ENCODE measurements at places on chromosomes 7 and 10.

GRCh38 chr10:14838582-14839304 is 637 bp downstream of the HSPA14 start:
- DNase-seq, result no peak

DNA sequence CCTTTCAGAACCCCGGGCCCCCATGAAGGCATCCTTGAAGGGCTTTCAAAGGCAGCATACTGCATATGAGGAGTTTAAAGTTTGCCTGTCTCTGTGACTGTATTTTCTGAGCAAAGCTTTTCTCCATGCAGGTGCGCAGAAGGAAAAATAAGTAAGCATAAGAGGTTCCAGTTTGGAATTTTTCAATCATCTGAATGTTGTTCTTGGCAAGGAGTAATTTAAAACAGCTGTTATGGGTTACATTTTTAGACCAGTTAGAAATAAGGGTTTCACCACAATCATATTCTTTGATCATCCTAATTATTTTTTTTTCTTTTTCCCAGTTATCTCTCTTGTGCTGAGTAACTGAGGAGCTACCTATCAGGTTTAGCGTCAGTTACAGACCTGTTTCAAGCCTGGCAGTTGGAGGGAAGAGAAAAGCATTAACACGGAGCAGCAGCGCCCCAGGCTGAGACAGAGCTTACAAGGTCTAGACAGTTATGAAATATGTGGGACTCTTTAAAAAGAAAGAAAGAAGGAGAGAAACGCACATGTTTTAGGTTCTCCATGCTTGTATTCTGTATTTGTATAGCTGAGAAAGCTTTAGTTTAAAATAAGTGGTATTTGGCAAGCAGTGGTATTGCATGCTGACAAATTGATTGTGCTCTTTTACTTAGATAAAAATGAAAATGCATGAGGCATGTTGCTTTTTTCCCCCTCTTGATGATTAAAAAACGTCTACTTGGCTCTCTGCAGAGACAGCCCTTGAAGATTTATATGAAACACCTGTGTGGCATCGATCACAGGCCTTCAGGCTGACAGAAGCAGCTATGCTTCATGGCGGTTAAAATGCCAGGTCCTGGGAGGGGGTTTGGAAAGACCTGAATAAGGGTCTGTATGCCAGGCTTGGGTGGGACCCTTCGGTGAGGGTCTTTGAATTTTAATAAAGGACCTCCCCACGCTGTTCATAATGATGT is 157.6 kb downstream of the GRK5 start:
- no peak for DNase-seq

GRCh38 chr10:35025916-35026315 is 64.2 kb downstream of the CUL2 start:
- no peak for DNase-seq

DNA sequence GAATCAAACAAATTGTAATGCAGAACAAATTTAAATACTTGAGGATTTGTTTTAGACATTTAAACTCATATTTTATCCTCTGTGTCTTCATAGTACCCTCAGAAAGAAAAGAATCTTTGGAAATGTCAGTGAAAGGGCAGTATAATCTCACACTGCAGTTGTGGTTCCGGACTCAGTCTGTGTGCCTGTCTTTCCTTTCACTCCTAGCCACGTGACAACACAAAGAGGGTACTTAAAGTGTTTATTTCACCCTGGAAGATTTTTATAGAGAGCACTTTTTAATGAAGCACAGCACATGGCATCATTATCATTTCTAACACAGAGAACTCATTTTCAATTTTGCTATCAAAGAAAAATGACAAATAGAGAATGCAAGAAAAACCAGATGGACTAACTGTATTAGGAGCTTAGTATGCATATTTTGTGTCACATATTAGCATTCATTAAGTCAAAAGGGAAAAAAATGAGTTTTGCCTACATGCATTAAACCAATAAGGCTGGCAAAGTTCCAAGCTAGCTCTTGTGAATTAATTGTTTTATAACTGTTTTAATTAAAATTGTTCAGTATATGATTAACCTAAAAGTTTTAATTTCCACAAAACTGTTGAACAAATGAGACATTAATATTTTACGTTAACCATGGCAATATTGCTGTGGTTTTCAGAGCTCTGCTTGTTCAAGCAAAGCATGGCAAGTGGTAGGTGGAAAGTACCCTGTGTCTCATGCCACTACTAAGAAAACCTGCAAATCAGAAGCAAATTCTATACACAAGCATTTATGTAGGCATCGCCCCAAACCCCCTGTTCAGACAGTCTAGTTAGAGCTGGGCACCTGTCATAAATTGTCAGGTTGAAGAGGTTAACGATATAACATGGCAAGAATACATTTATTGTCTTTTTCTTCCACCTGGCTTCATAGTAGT is 65.9 kb downstream of the AUTS2 start:
- DNase-seq, result no peak

DNA sequence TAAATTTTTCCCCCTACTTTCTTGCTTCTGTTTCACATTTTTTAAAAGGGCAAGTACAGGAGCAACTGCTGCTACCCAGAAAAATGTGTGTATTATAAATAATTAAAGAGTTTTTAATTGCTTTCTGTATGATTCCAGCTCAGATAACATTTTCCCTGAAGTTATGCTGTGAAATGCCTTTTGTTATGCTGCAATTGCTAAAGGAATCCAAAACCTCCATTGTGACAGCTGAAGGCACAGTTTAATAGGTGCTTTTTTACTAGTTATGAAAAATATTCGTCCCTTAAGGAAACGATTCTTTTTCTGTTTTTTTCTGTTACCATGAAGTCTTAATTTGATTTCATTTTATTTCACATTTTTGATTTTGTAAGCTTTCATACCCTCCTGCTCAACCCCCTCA is 83.2 kb downstream of the ZNRF2 start:
- DNase-seq, result no peak

DNA sequence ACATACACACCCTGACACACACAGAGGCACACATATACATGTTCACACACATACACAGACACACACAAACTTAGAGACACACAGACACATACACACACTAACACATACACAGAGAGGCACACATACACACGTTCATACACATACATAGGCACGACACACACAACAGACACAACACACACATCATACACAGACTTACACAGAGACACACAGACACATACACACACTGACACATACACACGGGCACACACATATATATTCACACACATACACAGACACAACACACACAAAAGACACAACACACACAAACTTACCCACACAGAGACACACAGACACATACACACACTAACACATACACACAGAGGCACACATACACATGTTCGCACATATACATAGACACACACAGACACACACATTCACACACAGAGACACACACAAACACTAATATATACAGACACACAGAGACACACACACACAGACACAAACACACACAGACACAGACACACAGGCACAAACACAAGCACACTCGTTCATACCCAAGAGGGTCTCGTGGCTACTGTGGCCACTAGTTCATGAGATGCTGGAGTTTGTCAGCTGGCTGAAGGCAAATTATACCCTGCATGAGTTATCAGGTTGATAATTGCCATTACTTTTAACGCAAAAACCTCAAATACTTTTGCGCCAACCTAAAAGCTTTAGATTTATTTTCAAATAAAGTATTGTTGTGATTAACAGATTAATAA is 17.7 kb upstream of the KLF6 start:
- no peak for DNase-seq
